Activated CD4-positive, alpha-beta T cell treated with anti-CD3 and anti-CD28 coated beads, Interleukin-2, Interleukin-4, amounts not matched to agents 100 ng/mL and 50 ng/mL, durations not matched to agents 16 hours and 8 hours (primary cell): ENCODE measurements at places on chromosomes 5 and 9.
A peak's percentile ranks its signal among the peaks of the same experiment; 100 is the strongest.

- peak; percentile 47 for DNase-seq
Measured at GRCh38 chr5:57176350-57176857, 2.5 kb downstream of the GPBP1 start.

DNA sequence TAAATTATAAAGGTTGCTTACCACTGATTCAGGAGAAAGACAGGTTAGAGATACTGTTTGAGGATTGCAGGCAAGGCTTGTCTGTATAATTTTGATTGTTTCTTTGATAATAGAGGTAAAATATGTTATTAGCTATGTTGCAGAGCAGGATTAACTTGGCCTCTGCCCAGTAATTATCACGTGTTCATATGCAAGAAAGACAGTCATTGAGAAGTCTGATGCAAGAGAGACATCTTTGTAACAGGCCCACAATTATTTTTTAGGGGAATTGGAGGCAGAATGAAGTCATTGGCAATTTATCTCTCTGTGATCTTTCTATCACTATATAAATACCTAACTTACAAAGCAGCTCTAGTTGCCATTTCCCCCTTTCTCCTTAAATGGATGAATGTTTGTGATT, 46.0 kb downstream of the SLC44A1 start:
- no peak for DNase-seq

- peak; percentile 96 for DNase-seq
Measured at GRCh38 chr5:170278611-170279458, 18.7 kb downstream of the LCP2 start.

GRCh38 chr5:2007878-2008501, 125.3 kb upstream of the IRX4 start:
- DNase-seq, result no peak

GRCh38 chr9:88537761-88538091, 2.7 kb downstream of the NXNL2 start:
- peak; percentile 50 for DNase-seq

- peak; percentile 95 for DNase-seq
Measured at GRCh38 chr5:40480392-40480791, 199.3 kb upstream of the PTGER4 start.

GRCh38 chr9:111413996-111414395, 70.2 kb downstream of the ECPAS start:
- DNase-seq, result no peak

DNA sequence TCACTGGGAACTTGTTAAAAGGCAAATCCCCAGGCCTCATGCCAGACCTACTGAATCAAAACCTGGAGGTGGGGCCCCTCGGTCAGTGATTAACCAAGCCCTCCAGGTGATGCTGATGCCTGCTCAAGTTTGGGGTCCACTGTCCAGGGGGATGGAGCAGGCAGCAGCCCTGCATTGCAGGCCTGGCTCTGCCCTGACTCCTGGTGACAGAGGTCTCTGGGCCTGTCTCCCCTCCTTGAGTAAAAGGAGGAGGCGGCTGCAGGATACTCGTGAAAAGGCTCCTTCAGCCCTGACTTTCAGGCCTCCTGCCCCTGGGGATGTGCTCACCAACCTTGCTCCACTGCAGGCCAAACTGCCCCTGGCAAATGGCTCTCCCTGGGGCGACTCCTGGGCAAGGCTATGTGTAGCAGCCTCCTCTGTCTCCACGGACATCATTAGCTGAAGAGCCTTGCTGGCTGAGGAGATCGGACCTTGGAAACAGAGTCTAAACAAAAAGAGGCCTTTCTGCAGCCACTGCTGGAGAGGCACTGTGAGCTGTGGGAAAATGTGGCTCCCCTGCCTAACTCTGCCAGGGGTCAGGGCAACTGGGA, 134.8 kb upstream of the ALDH1B1 start:
- no peak for DNase-seq

DNA sequence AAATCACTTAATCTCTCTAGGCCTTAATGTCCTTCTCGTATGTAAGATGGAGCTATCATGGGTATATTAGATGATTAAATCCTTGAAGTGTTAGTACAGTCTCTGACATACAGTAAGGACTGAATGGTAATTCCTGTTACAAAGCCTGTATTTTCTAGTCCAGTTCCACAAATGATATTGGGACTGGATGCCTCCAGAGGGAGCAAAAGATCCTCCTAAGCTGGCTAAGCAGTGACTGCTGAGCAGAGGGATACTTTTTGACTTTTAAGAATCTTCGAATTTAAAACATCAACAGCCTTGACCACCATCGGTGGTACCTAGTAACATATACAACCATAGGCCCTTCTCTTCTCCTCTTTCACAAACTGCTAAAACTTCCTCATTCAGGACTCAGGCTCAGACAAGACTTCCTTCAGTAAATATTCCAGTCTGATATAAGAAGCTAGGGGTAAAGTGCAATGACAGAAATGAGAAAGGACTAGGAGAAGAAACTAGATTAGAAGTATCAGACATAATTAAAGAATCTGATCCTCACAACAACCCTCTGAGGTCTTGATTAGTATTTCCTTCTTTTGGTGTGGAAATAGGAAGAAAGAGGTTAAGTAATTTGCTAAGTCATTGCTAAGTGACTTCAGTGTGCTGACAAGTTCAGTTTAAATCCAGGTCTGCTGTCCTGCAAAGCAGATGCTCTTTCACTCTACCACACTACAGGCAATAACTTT, 13.9 kb downstream of the PTAR1 start:
- no peak for DNase-seq

- no peak for DNase-seq
Measured at GRCh38 chr5:35285435-35285834, 55.1 kb upstream of the PRLR start.
